ENCODE measurements at places on chromosomes 5 and 9.

GRCh38 chr9:10251490-10251889 is 361.3 kb downstream of the PTPRD start:
- no peak for DNase-seq

DNA sequence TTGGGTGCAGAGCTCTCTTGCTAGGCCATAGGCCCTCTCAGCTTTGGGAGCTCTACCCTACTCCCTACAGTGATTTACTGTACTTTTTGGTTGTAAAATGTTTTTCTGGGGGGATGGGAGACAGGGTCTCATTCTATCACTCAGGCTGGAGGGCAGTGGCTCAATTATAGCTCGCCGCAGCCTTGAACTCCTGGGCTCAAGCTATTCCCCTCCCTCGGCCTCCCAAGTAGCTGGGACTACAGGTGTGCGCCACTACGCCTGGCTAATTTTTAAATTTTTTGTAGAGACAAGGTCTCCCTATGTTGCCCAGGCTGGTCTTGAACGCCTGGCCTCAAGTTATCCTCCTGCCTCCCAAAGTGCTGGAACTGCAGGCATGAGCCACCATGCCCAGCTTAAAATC is 21.7 kb upstream of the RNF130 start:
- DNase-seq, result no peak

- DNase-seq, result no peak
Observed at GRCh38 chr9:79129865-79130480, 441.8 kb upstream of the TLE4 start.

GRCh38 chr5:178431063-178431781 is 159.0 kb downstream of the COL23A1 start:
- no peak for DNase-seq

DNA sequence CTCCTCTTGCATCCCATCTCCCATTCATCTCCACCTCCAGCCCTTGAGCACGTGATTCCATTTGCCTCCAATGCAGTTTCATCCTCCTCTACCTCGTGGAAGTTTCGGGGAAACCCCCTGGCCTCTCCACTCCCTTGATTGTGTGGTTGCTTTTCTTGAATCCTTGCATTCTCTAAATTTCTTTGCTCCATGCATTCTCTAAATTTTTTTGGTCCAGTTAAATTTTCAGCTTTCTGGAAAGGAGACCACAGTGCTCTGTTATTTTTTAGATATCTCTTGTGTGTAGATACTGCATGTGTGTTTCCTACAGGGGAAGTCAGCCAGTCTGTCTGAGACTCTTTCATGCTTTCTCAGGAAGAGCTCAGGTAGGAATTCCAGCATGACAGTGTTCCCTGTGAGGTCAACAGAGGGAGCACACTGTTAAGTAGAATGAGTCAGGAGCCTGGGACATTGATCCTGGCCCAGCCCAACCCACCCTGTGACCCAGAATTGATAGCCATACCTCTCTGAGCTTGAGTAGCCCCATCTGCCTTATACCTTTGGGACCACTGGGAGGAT is 52.8 kb downstream of the AMBP start:
- no peak for DNase-seq

DNA sequence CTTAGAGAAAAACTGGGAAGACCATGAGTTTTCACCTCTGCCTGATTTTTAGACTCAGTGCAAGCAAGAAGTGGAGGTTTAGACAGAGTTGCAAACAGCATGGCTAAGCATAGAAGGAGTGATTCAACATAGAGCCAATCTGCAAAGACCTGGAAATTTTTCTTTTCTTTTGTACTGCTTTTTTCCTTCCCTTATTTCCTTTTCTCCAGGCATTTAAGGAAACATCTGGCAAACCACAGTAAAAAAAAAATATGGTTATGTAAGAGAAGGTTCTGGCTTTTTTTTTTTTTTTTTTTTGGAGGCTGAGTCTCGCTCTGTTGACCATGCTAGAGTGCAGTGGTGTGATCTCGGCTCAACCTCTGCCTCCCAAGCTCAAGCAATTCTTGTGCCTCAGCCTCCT is 16.6 kb upstream of the DCAF12 start:
- DNase-seq, result no peak

- DNase-seq, result no peak
Observed at GRCh38 chr9:131630205-131630831, 85.0 kb downstream of the PRRT1B start.

DNA sequence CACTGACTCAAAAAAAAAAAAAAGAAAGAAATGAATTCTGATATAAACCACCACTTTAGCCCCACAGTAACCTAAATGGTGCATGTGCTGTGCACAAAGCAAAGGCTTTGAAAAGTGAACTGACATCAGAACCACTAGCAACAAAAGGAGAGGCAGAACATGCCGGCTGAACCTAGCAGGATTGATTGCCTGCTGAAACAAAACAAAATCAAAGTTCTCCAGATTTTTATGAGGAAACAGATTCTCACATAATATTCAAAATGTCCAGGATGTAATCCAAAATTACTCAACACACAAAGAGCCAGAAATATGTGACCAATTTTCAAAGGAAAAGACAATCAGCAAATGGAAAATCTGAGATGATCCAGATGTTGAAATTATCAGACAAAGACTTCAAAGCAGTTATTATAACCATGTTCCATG is 37.9 kb downstream of the UBTD2 start:
- DNase-seq, result no peak

GRCh38 chr5:99644822-99645221 is 716.0 kb upstream of the CHD1 start:
- no peak for DNase-seq

- no peak for DNase-seq
Observed at GRCh38 chr5:77952636-77953212, 176.6 kb upstream of the TBCA start.

DNA sequence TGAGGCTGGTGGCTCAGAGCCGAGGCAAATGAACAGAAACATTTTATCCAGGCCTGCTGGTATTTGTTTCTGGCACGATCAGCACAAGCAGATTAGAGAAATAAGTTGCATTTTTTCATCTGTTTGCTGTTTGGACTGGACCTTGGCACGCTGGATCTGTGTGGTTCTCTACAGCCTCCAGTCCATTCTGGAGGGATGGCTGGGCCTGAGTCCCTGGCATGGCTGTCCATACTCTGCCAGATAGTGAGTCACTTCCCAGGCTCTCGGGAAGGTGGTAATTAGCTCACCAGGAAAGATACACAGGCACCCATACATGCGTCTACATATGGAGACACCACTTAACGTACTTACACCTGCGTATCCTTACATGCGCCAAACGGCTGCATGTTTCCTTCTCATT is 78.6 kb downstream of the SPRY4 start:
- DNase-seq, result no peak

GRCh38 chr5:136073714-136074529 is 45.1 kb downstream of the TGFBI start:
- no peak for DNase-seq

DNA sequence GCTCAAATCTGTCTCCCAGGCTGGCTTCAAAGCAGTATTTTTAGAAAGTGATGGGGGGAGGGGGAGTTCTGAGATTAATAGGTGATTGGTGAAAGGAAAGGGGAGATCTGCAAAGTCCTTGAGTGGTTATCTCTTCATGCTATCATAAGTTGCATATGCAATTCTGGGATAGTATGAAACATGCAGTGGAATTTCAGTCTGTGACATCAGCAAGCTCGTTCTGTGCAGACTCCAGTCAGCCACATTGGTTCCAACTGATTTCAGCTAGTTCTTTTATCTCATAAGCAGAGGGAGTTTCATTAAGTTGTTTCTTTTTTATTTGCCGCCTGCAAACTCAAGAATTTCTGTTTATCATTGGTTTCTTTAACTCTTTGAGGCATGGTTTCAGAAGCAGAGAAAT is 180.5 kb upstream of the SH3GL2 start:
- DNase-seq, result no peak

GRCh38 chr9:131423171-131423581 is 29.3 kb downstream of the PRRC2B start:
- no peak for DNase-seq

GRCh38 chr5:73370640-73371583 is 77.7 kb downstream of the FOXD1 start:
- no peak for DNase-seq

GRCh38 chr9:32969270-32969669 is 32.2 kb downstream of the APTX start:
- DNase-seq, result no peak

DNA sequence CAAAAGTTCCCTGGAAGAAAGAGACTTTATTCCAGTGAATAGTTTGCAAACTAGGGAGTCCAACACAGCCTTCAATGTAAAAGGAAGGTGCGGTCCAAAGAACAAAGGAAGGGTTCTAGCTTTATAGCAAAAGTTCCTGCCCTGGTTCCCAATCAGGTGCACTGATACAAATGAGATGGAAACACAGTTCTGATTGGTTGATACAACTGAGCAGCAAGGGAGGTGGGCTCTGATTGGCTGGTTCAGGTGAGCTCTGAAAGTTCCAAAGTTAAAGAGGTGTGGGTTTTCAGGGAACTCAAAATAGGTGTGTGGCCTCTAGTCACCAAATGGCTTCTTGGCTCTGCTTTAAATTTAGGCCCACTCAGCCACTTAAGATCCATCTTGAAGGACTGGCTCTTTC is 43.1 kb downstream of the P4HA2 start:
- DNase-seq, result no peak

- no peak for DNase-seq
Observed at GRCh38 chr9:7542693-7543092, 256.9 kb downstream of the DMAC1 start.

- DNase-seq, result no peak
Observed at GRCh38 chr9:126128494-126129142, 198.0 kb upstream of the MVB12B start.

DNA sequence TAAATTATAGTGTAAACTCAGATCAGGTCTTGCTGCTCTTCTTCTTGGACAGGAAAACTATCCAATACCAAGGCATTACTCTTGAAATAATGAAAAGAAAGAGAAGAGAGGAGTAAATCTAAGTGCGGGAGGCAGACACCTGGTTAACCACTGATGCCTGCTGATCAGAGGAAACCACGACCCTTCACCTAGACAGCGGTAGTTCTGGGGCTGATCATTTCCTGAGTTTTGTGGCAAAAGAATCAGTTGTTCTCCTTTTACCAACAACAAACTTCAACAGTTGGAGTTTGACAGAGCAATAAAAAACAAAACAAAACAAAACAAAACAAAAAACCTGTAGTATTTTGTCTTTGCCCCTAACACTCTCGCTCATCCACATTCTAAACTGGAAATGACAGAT is 3.0 kb downstream of the RLN1 start:
- DNase-seq, result no peak

GRCh38 chr5:169139480-169140050 is 161.4 kb downstream of the SLIT3 start:
- DNase-seq, result no peak

- no peak for DNase-seq
Observed at GRCh38 chr5:102511666-102512065, 12.9 kb upstream of the SLCO6A1 start.

DNA sequence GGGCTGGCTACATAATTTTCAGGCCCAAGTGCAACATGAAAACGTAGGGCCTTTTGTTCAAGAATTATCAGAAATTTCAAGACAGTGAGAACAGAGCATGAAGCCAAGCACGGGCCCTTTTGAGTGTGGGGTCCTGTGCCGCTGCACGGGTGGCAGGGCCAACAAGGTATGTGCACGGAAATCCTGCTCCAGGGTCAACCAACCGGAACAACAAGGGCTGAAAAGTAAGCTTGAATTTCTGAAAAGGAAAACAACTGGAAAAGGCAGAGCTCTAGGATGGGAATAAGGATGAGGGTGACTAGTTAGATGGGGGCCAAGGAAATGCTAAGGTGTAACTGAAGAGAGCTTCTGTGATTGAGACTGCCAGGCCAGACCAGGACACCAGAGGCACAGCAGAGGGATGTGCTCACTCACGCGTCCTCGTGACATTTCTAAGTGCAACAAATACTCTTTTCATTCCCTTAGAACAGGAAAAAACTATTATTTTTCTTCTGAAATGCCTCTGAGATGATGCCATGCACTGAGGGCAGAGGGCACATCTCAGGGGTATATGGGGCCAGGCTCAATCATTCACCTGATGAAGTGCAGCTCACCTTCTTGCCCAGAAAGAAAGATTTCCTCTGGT is 80.6 kb upstream of the LRRTM2 start:
- DNase-seq, result no peak

DNA sequence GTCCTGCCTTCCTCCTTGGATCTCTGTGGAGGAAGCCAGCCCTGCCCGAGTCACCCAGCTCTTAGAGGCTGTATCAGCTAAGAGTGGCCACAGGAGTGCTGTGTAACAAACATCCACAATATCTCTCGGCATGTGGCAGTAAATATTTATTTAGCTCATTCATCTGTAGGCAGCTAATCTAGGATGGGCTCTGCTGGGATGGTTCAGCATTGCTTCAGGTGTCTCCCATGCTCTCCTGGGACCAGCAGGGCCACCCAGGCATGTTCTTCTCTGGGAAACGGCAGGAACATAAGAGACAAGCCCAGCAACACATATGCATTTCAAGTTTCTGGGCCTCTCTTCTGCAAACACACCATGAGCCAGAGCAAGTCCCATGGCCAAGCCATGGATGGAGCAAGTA is 56.1 kb downstream of the HRH2 start:
- DNase-seq, result no peak

DNA sequence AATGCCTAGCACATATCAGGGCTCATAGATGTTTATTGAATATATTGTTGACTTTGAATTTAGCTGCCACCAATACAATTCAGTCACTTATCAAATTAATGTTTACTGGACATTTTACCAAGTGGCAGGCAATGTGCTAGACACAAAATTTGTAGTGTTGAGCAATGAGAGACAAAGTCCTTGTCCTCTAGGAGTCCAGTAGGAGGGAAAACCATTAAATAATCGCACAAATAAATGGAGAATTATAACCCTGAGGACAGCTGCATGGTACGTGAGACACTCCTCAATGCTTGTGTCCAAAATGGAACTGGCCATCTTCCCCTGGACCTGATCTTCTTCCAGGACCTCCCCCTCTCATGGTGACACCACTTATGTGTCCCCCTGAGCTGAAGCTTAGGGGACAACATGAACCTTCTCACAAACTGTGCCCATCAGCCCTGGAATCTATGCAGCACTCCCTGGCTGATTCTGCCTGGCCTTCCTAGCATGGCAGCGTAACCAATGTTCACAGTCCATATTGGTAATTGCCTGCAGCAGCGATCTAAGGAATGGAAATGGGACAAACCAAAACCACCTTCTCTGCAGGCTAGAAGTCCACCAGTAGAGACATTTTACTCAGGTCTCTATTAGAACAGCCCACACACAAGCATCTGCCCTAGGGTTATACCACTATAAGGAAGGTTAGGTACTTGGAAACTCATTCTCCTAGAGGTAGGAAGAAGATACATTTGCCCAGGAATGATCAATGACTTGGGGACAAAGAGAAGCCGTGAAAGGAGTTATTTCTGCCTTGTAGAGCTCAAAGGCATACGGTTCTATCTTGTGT is 75.5 kb downstream of the FGF1 start:
- no peak for DNase-seq

- DNase-seq, result no peak
Observed at GRCh38 chr9:114169029-114169951, 14.0 kb downstream of the COL27A1 start.

GRCh38 chr9:78133751-78134150 is 102.1 kb upstream of the CEP78 start:
- DNase-seq, result no peak

- DNase-seq, result no peak
Observed at GRCh38 chr9:120937596-120937995, 11.0 kb upstream of the TRAF1 start.

GRCh38 chr5:33973271-33973670 is 11.2 kb downstream of the SLC45A2 start:
- no peak for DNase-seq
